Breast epithelium (tissue), 4 donors: ENCODE measurements at places on chromosomes 11 and 22. TPM values are rescaled to one million over a fixed set of nuclear protein-coding genes. Genes with fewer than 3 reads are reported as not detected.

ST14 gene
- 89.0 TPM for total RNA-seq

TESMIN gene
- total RNA-seq = 0.48 TPM

NXPE1 gene
- total RNA-seq = 1.3 TPM

SHANK3 gene
- 4.8 TPM for total RNA-seq

PRDX5 gene
- total RNA-seq = 262 TPM

TCN1 gene
- 45.6 TPM for total RNA-seq

AIFM3 gene
- total RNA-seq = 3.3 TPM

C1QTNF6 gene
- total RNA-seq = 3.6 TPM

TIMP3 gene
- total RNA-seq = 290 TPM

DNA sequence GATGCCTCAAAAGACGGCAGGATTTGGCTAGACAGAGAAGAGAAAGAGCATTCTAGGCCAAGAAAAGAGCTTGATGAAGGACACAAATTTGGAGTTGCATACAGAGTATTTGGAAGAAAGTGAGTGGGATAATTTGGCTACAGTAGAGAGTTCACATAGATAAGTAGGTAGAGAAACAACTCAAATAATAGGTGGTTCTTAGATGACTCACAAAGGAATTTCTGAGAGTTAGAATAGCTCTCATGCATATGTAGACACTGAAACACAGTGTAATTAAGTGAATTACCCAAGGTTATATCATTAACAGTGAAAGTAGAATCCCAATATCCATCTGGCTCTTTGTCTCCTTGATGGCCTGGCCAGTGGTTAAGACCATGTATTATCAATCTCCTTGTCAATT lies 228.6 kb upstream of the DDI1 start:
- no peaks in the 10 kb centered on the region for H3K36me3 ChIP-seq
- H3K4me3 ChIP-seq = no peak overlapping the region
- H3K27ac ChIP-seq = peak overlapping the region; percentile 35
- no peaks in the 10 kb centered on the region for H3K4me1 ChIP-seq

GRCh38 chr11:102471474-102471873 lies 18.9 kb upstream of the TMEM123 start:
- H3K4me3 ChIP-seq = no peak overlapping the region
- no peaks in the 10 kb centered on the region for H3K27me3 ChIP-seq
- peaks cover 8% of the 10 kb centered on the region for H3K4me1 ChIP-seq
- DNase-seq = no peak
- H3K36me3 ChIP-seq = no peaks in the 10 kb centered on the region
- no peak overlapping the region for H3K27ac ChIP-seq

DNA sequence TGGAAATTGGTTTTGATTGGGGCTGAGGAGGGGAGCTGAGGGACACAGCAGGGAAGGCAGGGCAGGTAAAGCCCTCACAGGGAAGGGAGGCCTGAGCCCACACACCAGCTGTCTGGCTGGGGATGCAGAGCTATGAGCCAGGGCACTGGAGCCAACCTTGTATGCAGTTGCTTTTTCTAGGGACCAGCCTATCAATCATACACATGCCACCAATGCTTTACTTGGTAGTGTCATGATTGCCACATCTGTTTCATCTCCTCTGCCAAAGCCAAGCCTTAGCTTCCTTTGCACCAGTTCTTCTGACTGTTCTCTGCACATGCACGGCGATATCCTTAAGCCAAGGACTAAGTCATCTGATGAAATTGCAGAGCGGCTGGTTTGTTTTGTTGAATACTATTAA lies 207.1 kb upstream of the PLET1 start:
- H3K27ac ChIP-seq = no peak overlapping the region
- no peaks in the 10 kb centered on the region for H3K36me3 ChIP-seq
- H3K4me3 ChIP-seq = no peak overlapping the region
- no peak for DNase-seq

DNA sequence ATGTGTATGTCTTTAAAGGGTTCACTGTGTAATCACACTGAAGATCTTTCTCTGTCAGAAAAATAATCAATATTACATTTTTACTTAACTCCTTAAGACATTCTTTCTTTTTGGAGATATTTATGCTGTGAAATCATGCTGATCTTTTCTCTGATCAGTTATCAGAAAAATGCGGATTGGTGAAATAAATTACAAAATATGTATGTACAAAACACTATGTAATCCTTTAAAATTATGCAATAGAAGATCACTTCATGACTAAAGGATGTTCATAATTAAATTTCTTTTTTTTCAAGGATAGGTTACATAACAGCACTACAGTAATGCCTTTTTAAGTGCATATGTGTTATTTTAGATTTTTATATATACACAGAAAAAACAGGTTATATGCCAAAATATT lies 24.7 kb downstream of the BTBD10 start:
- H3K27me3 ChIP-seq = no peaks in the 10 kb centered on the region
- no peak overlapping the region for H3K4me3 ChIP-seq
- no peaks in the 10 kb centered on the region for H3K4me1 ChIP-seq

DNA sequence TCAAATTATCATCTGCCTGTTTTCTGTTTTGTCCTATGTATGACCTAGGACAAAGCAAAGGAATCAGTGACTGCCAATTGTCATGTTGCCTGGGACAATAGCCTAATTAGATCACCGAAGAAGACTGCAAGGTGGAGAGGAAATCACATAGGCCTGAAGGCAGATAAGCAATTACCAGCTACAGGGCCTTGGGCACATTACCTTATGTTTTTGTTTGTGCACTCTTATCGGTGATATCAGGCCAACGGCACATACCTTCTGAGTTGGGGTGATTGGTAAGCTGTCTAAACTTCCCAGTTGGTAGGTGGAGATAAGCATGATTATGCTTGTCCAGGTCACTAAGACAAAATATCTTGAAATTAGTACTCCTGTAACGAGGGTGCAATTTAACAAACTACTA lies 58.1 kb upstream of the FAM181B start:
- H3K4me1 ChIP-seq = no peaks in the 10 kb centered on the region
- no peak for DNase-seq
- no peak overlapping the region for H3K27ac ChIP-seq
- no peaks in the 10 kb centered on the region for H3K36me3 ChIP-seq
- H3K4me3 ChIP-seq = no peak overlapping the region
- H3K27me3 ChIP-seq = no peaks in the 10 kb centered on the region

GRCh38 chr22:37894939-37895670 lies 11.0 kb upstream of the MICALL1 start:
- H3K4me3 ChIP-seq = no peak overlapping the region
- H3K27ac ChIP-seq = peak overlapping the region; percentile 93
- no peaks in the 10 kb centered on the region for H3K36me3 ChIP-seq
- H3K4me1 ChIP-seq = peaks cover 48% of the 10 kb centered on the region
- H3K27me3 ChIP-seq = no peaks in the 10 kb centered on the region

GRCh38 chr11:62034036-62034338 lies 66.6 kb upstream of the FTH1 start:
- H3K27ac ChIP-seq = no peak overlapping the region
- no peaks in the 10 kb centered on the region for H3K4me1 ChIP-seq
- no peak for DNase-seq

DNA sequence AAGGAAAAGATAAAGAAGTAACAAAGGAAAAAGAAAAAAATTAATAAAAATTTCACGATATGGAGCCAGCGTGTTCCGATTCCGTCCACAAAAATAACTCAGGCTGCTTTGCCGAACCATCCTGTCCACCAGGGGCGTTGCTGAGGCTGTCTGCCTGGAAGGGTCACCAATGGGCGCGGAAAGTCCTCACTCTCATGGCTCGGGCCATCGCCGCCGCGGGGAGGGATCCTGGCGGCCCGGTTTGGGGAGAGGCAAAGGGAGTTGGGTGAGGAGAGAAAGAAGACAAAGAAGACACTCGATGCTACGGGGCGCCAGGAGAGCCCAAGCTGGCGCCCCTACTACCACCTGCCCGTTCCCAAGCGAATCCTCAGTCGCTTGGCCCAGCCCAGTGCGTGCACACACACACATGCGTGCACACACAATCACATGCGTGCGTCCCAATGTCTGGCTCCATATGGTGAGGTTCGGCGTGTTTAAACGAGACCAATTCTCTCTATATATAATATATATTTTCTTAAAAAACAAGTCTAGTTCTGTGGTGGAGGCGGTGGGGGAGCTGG lies 5.6 kb upstream of the PYGM start:
- no peak for DNase-seq
- H3K36me3 ChIP-seq = peaks cover 41% of the 10 kb centered on the region
- H3K4me3 ChIP-seq = no peak overlapping the region
- H3K27me3 ChIP-seq = no peaks in the 10 kb centered on the region
- H3K27ac ChIP-seq = no peak overlapping the region
- peaks cover 10% of the 10 kb centered on the region for H3K4me1 ChIP-seq

DNA sequence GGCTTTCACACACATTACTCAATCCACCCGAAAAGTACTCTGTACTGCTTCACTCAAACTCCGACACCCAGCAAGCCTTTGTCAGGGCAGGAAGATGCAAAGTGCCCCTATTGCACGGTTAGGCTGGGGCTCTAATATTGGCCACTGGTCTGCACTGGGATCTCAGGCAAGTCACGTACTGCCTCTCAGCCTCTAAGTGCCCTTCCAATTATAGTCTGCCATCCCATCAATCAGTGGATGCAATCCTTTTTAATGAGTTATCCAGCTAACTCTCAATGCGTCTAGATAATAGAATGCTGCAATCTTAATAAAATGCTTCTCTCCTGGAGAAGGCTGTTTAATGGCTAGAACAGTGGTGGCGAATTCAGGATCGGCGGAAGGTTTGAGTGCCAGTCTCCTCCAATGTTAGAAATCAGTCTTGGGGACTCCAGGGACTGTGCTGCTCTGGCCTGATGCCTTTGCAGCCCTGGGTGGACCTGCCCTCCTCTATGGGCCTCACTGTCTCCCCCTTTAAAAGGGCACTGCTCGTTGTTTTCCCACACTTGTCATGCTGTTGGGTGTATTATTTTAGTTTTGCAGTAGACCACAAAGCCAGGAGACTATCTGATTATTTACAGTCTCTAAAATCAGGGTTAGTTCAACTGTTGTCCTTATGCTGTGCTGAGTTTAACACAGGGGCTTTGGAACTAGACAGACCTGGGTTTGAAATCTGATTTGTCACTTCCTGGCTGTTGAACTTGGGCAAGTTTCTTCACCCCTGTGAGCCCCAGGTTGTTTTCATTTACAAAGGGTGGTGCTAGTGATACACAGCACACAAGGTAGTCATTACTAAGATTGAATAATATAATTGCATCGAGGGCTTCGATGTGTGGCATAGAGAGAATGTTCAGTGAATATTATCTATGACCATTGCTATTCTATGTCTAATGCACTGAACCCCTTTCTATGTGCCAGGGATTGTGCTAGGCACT lies 36.7 kb downstream of the CLMP start:
- H3K27ac ChIP-seq = no peak overlapping the region
- no peaks in the 10 kb centered on the region for H3K36me3 ChIP-seq
- no peak for DNase-seq

DNA sequence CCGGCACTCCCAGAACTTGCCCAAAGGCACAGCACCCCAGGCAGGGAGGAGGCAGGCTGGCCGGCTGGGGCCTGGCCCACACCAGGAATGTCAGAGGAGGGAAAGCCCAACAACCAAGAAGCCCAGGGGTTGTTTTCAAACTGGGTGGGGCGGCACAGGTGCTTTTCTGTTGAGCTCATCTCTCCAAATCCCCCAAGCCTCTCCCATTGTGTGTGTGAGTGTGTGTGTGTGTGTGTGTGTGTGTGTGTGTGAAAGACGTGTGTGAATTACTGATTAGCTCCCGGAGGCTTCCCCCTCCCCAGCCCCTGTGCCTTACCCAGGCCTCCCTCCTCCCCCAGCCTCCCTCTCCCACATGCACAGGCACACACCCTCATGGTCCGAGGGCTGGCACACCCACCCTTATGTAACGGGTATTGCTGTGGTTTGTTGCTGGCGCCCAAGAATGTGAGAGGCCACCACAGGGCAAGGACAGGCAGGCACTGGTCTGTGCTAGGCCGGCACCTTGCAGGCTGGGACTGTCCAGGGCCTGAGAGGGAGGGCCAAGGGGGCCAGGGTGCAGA lies 15.9 kb downstream of the TRIM29 start:
- peak overlapping the region; percentile 75 for H3K27ac ChIP-seq
- no peak for DNase-seq
- no peaks in the 10 kb centered on the region for H3K27me3 ChIP-seq
- no peaks in the 10 kb centered on the region for H3K4me1 ChIP-seq
- H3K4me3 ChIP-seq = no peak overlapping the region

DNA sequence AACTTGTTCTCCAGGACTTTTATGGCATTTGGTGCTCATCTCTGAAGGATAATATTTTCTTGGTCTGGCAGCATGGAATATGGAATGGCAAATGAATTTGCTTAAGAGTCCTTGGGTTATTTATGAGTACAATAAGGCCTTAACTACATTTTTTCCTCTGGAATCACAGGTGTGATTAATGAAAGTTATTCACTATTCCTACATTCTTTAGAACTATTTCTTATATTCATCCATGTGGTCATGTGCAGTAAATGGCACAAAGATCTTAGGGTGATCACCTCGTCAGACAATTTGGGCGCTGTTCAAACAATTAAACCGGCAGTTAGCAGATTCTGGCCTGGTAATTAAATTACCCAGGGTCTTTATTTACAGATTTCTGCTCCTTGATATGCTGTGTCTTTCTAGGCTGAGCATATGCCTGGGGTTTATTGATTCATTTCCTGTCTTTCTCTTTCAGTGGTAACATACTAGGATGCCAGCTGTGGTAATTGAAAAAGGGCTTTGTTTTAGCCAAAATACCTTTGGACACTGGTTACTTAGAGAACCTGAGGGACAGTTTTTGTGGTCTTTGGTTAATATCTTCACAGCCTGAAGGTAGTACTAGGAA lies 31.6 kb downstream of the SIK2 start:
- no peaks in the 10 kb centered on the region for H3K27me3 ChIP-seq
- H3K27ac ChIP-seq = peak overlapping the region; percentile 69
- DNase-seq = no peak
- H3K4me1 ChIP-seq = no peaks in the 10 kb centered on the region
- H3K4me3 ChIP-seq = no peak overlapping the region
- H3K36me3 ChIP-seq = no peaks in the 10 kb centered on the region

GRCh38 chr11:59183771-59184170 lies 11.8 kb downstream of the DTX4 start:
- peak overlapping the region; percentile 52 for H3K27ac ChIP-seq
- H3K4me3 ChIP-seq = no peak overlapping the region
- DNase-seq = no peak
- H3K36me3 ChIP-seq = no peaks in the 10 kb centered on the region
- H3K4me1 ChIP-seq = no peaks in the 10 kb centered on the region

GRCh38 chr11:12110714-12111548 lies 541 bp downstream of the MICAL2 start:
- H3K27ac ChIP-seq = peak overlapping the region; percentile 70
- peak overlapping the region; percentile 75 for H3K4me3 ChIP-seq
- H3K36me3 ChIP-seq = no peaks in the 10 kb centered on the region
- H3K27me3 ChIP-seq = no peaks in the 10 kb centered on the region
- peaks cover 4% of the 10 kb centered on the region for H3K4me1 ChIP-seq

- no peak overlapping the region for H3K4me3 ChIP-seq
- no peak for DNase-seq
Observed at GRCh38 chr11:127521413-127521812, 520.8 kb upstream of the KIRREL3 start.

DNA sequence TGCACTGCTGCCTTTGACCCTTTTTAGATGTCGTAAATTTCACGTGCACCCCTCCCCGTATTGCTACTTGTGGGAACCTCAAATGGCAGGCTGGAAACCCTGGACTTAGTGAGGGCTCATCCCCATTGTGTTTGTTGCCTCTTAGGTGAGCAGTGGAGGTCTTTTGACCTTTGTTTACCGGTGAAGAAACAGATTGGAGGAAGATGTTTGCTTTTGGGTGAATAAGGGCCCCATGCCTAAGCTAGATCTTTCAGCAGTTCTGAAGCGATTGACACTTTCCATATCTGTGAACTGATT lies 782 bp downstream of the SMARCB1 start:
- no peaks in the 10 kb centered on the region for H3K27me3 ChIP-seq
- H3K4me3 ChIP-seq = peak overlapping the region; percentile 86
- peak overlapping the region; percentile 99 for H3K27ac ChIP-seq
- H3K4me1 ChIP-seq = peaks cover 5% of the 10 kb centered on the region
- no peak for DNase-seq
- H3K36me3 ChIP-seq = no peaks in the 10 kb centered on the region
